ENCODE measurements at places on chromosomes 3 and 15.

DNA sequence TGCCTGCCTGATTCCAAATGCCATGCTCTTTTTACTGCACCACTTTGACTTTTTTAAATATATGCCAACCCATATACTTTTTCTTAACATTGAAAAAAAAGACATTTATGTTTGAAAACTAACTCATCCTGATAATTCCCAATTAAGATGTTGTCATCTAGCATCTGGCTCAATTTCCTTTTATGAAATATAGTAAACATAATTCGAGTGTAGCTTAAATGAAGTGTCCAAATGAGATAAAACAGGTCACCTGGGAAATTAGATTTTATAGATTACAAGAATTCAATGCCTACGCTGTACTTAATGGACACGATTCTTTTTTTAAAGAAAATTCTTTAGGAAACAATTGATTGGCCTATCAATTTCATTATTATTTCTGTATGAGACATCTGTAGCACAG, 2.8 kb downstream of the MDFIC2 start:
- DNase-seq = no peak

DNA sequence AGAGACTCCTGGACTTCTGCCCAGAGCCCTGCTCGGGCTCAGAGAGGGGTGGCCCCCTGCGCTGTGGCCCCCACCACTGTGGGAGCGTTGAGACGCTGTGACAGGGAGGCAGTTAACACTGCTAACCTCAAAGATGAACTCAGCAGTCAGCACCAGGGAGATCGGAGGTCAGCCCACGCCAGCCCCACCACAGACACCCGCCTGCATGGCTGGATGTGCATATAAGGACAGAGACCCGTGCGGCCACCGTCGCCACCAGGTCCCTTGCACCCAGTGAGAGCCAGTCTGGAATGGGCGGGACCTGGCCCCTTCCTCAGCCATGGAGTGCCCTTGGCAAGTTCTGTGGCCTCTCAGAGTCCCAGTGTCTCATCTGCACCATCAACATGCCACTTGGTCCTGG, 48.5 kb upstream of the FURIN start:
- DNase-seq = no peak

DNA sequence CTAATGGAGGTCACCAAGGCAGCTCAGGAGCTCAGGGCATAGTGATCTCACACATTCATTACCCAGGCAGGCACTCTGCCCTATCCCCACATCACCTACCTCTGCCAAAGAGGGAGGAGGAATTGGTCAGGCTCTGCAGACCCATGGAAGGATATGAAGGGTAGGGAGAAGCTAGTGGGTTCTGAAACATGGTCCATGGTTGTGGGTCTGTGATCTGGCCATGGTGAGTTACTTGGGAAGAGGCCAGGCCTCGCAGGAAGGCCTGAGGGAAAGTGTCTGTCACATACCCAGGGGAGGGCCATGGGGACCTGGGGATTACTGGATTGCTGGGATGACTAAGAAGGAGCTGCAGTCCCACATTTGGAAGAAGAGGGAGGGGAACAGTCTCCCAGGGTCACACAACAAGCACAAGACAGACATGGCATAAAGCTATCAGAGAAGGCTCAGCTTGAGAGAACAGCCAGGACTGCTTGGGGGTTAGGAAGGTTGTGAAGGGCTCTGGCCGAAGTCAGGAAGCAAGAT, 1.4 kb upstream of the PRSS50 start:
- DNase-seq = no peak

DNA sequence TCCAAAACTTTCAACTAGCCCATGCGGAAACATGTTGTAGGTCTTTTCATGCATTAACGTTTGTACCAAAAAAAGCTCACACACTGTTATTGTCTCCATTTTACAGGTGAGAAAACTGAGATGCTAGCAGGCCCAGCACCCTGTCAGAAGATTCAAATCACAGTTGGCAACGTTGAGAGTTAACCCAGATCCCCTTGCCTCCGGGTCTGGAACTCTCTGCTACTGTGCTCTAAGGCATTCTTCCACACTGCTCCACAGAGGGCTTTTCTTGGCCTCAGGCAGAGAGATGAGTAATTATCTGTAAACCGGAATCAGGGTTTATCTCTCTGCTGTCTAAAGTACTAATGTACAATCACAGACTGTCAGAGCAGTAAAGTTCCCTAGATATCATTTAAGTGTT, 186.0 kb upstream of the LPP start:
- DNase-seq = no peak

DNA sequence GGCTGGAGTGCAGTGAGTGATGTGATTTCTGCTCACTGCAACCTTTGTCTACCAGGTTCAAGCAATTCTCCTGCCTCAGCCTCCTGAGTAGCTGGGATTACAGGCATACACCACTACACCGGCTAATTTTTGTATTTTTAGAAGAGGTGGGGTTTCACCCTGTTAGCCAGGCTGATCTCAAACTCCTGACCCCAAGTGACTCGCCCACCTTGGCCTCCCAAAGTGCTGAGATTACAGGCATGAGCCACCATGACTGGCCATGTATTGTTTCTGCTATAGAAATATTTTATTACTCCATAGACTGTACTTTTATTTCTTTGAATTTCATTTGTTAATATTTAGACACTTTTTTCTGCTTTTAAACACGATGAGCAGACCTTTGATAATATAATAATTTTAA, 60.4 kb downstream of the GTF2E1 start:
- no peak for DNase-seq

DNA sequence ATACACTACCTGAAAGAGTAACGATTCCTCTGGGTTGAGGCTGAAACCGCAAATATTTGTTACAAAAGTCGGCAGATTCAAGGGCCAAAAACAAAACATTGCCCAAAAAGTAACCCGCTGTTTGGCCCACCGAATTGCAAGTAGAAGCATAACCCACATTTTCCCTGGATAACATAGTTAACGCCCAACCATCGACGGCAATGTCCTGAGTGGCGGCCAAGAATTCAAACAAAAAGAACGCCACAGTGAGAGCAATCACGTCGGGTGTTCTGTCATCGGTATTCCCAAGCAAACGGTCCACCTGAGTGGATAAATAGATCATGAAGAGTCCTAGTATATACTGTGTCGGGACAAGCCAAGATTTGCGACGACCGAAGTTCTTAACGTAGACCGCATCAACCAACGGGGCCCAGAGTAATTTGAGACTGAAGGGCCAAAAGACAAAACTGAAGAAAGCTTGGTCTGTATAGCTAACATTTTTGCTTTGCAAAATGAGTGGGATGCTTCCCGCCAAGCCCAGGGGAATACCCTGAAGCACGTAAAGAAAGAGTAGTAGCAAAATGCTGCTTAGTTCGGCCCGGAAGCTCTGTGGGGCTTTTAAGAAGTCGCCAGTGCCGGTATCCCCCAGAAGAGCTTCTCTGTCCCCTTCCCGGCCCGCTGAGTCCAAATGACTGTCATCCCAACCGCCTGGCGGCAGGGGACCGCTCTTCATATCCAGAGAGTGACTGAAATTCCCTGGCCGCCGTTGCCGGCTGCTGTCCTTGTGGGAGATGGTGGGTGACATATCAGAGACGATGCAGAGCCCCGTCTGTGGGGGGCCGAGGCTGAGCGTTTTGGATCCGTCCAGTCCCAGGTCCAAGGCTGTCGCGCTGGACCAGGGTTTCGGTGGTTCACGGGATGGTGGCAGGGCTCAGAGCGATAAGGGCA, 750 bp downstream of the SLC33A1 start:
- DNase-seq = no peak

- no peak for DNase-seq
Observed at GRCh38 chr3:42009456-42009855, 47.6 kb upstream of the ULK4 start.

DNA sequence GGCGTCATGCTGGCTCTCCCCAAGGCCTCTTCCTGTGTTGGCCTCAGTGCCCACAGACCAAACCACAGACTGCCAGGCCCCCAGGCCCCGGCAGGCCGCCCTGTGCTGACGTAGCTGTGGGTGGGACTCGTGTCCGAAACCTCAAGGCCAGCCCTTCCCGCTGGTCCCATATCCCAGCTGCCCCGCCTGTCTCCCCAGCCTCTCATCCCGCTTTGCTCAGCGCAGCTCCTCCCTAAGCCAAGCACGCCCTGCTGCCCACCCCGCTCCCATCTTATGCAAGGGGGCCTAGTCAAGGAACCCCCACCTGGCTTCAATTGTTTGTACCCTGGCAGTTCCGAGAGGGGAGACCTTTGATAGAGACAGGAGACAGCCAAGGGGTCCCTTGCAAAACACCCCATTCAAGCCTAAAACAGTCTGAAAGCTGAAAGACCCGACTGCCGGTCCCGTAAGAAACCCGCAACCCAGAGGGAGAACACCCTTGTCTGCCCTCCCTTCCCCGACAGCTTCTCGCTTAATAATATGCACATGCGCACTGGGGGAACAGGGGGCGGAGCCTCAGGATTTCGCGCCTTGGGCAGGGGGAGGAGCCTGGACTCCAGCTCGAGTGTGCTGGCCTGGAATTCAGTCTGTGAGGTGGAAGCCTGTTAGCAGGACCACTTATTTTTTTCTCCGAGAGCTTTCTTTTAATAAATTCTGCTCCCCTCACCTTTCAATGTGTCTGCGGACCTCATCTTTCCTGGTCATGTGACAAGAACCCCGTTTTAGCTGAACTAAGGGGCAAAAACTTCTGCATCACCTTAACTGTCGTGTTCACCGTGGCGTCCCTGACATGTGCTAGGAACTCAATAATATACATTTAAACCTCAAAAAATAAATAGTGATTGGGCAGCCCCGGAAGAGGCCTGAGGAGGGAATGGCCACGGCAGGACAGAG, 17.2 kb downstream of the TNFAIP8L3 start:
- peak; percentile 54 for DNase-seq

- no peak for DNase-seq
Observed at GRCh38 chr15:32053719-32054118, 23.4 kb downstream of the CHRNA7 start.

- DNase-seq = no peak
Observed at GRCh38 chr3:103976931-103977339, 1389.8 kb upstream of the ALCAM start.

GRCh38 chr15:85297537-85297936, 82.9 kb upstream of the AKAP13 start:
- DNase-seq = no peak

DNA sequence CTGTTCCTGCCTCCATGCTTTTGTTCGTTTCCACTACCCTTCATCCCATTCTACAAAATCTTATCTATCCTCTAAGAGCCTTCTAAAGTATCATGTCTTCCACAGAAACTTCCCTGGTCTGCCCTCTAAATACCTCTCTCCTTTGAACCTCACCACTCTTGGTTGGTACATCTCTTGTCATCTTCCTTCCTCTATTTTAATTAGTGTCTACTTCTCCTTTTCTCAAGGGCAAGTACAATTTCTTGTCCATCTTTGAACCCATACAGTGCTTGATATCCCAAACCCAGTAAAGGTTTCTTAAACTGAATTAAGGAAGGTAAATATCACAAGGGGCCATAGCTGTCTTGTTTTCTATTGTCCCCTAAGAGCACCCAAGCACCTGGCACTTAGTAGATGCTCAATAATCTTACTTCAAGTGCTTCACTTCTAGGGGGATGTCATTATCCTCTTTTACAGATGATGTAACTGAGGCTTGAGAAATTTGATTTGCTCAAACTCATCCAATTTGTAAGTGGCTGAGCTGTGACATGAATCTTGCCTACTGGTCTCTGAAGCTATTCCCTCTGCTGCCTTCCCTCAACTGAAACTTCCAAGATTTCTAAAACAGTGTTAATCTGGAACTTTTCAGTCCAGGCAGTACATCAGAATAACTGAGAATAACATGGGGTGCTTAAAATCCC, 2.6 kb upstream of the DAPK2 start:
- no peak for DNase-seq

- no peak for DNase-seq
Observed at GRCh38 chr3:107651782-107652181, 129.0 kb downstream of the BBX start.

DNA sequence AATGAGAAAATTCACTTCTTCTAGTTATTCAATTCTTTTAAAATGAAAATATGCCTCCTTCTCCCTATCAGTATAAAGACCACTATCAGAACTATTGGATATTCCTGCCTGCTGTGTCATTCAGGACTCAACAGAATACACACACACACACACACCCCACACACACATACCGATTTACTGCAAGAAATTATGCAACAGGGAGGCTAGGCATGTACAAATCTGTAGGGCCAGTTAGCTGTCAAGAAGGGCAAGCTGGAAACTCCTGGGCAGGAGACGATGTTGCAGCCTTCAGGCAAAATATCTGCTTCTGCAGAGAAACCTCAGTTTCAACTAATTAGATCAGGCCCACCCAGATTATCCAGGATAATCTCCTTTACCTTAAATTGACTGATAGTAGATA, 13.9 kb upstream of the RYR3 start:
- no peak for DNase-seq

DNA sequence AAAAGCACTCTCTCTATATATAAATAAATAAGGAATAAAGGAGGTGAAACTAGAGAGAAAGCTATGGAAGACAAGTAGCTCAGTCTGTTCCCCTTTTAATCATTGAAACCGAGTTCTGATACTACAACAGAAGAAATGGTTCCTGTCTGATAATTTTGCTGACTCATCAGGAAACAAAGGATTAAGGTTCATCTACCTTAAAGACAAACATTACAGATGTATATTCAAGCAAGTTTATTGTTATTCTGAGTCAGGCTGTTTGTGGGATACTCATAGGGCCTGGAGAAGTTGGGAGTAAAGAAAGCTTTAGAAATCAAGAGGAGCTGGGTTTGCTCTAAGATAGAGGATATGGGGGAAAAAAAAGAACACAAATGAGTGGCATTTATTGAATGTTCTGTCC, 566.0 kb downstream of the ROBO2 start:
- DNase-seq = no peak

- DNase-seq = no peak
Observed at GRCh38 chr3:2967871-2968270, 142.3 kb downstream of the IL5RA start.

GRCh38 chr3:13275376-13276005, 144.6 kb downstream of the NUP210 start:
- no peak for DNase-seq

GRCh38 chr3:59704292-59704691, 654.5 kb upstream of the CFAP20DC start:
- DNase-seq = no peak

DNA sequence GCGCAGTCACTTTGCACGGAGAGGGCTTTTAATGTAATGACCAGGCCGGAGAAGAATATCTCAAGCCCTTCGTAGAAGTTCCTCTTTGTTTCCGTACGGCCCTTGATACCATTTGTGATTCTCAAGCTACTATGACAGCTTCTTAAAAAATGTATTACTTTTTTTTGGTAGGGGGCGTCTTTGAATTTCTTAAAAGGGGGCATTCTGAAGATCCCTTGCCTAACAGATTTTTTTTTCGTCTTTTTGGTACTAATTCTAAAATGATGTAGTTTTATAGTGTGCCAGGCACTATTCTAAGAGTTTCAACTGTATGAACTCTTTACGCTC, 614.0 kb downstream of the MCTP2 start:
- DNase-seq = no peak

DNA sequence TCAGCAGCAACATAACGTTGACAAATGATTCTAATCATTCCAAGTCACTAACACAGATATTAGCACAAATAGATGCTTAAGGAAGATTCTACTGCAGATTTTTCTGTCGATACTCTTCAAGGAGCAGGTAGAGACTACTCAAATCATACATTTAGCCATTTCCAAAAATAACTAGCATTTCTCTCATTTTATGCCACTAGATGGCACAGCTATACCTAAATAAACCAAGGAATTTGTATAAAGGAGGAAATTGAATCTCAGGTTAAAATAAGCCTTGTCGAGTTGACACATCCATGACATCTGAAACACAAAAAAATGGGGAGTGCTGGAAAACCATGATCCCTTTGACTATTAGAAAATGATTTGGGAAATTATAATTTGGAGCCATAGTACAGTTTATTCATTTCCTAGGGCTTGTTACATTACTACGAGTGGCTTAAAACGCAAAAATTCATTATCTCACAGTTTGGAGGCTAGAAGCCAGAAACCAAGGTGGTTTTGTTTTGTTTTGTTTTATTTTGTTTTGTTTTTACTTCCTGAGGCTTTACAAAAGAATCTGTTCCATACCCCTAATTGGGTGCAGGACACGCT, 59.5 kb upstream of the STRIT1 start:
- DNase-seq = no peak

Data from GM12891 (cell line).